ENCODE measurements at places on chromosomes 2 and 18.
A peak's percentile ranks its signal among the peaks of the same experiment; 100 is the strongest.

- DNase-seq, result no peak
Observed at GRCh38 chr2:215454519-215455246, 18.8 kb upstream of the FN1 start.

DNA sequence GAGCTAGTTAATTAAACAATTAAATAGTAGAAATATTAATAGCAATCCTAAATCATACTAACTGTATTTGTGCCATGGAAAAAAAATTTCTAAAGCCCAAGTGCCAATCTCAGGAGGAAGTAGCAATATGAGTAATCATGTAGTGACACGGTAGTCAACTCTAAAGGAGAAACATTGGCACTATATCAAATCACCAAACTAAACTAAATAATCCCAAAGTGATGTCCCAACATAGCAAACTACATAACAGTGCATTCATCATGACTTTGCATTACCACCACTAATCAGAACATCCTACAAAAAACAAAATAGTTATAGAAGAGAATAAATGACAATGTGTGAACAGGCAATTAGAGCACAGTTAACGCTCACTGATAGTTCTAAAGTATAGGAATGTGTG lies 195.1 kb downstream of the EXOC6B start:
- DNase-seq, result no peak

DNA sequence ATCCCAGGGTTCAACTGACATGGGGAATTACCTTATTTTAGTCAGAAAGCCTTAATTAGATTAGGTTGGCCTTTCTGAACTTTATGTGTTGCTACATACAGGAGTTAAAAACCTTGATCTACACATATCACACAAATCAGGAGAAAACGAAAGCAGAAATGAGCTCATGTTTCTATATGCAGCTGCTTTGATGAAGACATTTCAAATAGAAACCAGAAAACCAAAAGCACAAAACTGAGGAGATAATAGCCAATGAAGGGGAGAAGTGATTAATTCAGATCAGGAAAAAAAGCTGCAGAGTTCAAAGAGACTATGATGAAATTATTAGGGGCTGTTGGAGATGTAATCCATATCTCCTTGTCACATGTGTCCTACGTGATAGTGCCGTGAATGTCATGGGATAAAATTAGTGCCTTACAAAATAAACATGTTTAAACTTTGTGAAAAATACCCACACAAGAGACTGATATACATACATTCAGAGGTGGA lies 255.0 kb downstream of the CAMKMT start:
- no peak for DNase-seq

DNA sequence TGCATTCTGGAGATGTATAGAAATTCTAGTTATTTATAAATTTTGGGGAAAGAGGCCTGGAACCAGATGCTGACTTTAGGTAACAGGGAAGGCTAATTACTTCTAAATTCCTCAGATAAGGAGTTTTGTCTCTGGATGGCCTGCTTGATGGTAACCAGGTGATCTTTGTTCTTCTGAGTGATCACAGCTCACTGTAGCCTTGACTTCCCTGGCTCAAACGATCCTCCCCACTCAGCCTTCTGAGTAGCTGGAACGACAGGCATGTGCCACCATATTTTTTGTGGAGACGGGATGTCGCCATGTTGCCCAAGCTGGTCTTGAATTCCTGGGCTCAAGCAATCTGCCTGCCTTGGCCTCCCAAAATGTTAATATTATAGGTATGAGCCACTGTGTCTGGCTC lies 54.4 kb upstream of the MSH6 start:
- no peak for DNase-seq

DNA sequence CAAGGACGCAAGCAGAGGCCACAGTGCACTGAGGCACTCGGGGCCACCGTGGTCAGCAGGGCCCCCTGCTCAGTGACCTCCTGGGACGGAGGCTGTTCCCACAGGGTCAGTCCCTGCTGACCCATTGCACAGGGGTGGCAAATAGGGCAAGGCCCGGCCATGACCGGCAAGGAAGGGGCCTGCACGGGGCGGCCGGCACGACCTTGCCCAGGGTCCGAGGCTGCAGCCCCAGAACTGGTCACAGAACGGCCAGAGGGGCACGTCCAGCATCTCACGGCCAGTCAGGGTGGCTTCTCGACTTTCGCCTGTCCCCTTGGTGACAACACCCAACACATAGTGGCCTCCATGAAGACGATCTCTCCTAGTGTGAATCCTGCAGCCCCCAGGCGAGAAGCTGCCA lies 27.6 kb upstream of the OTOS start:
- no peak for DNase-seq

GRCh38 chr2:230809015-230809414 lies 55.7 kb upstream of the ITM2C start:
- DNase-seq, result no peak

DNA sequence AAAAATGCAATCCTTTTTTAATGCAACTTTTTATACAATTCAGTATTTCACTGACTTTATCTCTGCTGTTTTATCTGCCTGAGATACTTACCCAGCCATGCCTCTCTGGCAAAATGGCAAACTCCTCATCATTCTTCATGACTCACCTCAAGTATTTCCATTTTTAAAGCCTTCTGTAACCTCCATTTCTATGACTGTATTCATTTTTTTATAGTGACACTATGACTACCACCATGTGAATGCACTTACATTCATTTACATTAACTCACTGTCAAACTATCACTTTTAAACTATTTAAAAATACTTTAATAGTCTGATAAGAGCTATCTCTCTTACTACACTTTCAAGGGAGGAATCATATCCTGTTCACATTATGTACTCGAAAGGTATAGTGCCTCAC lies 99.4 kb upstream of the SCN7A start:
- peak; percentile 23 for DNase-seq

DNA sequence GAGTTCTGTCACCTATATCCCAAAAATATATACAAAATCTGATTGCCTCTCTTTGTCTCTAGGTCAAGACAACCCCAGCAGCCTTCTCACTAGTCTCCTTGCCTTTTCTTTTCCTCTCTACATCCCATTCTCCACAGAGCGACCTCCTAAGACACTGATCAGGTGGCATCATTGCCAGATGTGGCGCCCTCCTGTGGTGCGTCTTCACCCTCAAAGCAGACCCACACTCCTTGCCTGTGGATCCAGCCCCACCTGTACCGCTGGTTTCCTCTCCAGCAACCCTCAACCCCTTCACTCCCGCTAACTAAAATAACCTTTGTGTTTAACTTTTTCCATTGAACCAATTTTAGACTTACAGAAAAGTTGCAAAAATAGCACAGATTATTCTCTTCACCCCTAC lies 273.3 kb downstream of the GLI2 start:
- DNase-seq, result no peak

DNA sequence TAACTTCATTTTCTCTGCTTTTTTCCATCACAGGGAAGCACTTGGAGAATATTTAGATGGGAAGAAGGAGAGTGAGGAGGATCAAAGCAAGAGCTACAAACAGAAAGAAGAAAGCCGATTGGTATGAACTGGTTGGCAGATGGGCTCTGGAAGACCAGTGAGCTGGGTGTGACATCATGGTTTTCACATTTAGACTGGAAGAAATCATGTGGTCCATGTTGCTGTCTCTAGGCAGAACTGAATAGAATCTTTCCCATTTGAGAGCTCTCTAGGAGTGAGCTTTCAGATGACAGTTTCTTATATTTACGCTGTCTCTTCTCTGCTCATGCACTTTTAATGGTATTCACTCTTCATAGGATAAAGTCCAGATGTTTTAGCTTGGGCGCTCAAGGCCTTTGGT lies 12.6 kb downstream of the DRC1 start:
- DNase-seq, result no peak

DNA sequence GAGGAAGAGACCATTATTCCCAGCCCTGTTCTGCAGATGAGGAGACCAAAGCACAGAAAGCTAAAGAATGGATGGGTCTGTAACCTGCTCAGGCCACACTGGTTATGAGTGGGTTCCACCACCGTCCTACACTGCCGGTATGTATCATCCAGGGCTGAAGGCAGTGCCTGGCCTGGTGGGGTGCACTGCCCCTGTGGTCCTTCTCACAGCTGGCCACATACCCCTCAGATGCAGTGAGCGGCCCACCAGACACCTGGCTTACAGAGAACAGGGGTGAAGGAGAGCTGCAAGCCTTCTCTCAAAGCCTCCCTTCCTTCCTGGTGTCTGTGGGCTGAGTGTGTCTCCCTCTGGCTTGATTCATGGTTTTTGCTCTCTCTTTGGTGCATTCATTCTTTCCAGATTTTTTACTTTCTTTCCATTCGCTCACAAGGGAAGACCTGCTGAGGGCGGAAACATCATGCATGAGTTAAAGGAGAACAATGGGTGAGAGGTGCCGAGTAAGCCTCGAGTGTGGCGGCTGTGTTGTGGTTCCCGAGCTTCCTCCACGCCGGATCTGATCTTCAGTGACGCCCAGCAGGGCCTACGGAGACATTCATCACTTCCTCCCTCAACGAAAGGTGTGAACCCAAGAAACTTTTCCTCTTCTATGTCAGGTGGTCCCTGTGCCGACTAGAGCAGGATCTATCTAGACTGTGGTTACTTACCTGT lies 62.1 kb upstream of the REL start:
- DNase-seq, result no peak

DNA sequence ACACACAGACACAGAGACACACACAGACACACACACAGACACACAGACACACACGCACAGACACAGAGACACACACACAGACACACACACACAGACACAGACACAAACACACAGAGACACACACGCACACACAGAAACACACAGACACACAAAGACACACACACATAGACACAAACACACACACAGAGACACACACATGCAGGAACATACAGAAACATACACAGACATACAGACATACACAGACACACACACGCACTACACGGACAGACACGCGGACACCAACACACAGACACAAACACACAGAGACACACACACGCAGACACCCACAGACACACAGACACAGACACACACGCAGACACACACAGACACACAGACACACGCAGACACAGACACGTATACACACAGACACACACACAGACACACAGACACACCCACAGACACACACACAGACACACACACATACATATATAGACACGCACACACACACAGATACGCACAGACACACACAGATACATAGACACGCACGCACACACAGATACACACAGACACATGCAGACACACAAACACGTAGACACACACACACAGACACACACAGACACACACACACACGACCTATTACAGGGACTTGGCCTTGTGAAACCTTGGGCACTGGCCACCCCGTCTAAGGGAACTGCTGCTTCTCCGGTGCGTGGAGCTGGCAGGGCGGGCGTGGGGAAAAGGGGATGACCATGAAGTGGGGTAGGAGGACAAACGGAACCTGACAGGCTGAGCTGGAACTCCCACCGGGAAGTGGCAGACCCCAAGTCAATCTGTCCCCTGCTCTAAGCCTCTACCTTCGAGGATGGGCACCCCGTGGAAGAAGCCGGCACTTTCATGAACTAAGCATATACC lies 211.4 kb downstream of the TFCP2L1 start:
- DNase-seq, result no peak

- DNase-seq, result no peak
Observed at GRCh38 chr18:10234281-10234680, 220.2 kb upstream of the APCDD1 start.

DNA sequence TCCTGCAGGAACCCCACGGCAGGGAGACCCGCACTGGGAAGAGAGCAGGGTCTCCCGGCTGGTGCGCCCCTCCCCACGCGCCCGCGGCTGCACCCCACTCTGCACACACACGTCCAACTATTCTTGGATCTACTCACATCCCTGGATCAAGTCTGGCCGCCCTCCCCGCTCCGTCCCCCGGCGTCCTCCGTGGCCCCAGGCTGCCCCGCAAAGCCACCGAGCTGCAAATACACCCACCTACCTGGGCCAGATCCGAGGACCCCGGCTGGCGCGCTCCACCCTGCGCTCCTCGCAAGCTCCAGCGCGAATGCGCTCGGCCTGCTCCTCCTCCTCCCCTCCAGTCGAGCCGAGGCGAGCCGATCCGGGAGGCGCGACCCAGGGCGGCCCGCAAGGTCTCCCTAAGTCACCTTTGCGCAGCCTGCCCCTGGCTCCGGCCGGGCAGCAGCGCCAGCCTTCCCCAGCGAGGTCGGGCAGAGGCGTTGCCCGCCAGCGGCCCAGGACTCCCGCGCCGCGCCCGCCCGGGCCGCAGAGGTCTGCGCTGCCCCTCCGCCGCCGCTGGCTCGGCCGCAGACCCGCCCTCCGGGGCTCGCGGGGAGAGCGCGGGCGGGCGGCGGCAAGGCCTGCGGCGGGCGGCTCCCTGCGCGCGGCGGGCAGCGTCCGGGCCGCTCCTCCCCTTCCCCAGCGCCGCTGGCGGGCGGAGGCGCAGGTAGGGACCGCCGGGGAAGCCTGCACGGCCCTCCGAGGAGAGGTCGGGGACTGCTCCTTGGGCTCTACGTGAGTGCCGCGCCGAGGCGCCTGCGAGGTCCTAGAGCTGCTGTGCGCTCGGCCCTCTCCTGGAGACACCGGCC lies 126.0 kb downstream of the OSBPL1A start:
- peak; percentile 44 for DNase-seq

DNA sequence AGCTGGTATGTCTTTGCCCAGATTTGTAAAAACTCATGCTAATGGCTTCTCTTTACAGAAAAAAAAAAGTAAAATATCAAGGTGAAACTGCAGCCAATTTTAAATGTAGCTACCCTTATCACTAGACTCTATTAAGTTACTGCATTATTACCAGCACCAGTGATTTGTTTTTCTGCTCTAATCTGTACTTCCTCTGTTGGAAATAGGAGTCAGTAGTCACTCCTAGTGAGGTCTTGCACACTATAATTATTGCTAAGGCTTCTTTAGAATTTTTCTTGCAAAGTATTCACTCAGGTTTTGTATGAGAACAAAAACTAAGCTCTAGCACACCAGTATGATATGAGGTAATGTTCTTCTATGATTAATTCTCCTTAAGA lies 215.5 kb downstream of the XIRP2 start:
- no peak for DNase-seq

GRCh38 chr2:64972876-64973275 lies 16.3 kb upstream of the SLC1A4 start:
- DNase-seq, result no peak

GRCh38 chr2:34912084-34912483 lies 1313.0 kb upstream of the FAM98A start:
- DNase-seq, result no peak

DNA sequence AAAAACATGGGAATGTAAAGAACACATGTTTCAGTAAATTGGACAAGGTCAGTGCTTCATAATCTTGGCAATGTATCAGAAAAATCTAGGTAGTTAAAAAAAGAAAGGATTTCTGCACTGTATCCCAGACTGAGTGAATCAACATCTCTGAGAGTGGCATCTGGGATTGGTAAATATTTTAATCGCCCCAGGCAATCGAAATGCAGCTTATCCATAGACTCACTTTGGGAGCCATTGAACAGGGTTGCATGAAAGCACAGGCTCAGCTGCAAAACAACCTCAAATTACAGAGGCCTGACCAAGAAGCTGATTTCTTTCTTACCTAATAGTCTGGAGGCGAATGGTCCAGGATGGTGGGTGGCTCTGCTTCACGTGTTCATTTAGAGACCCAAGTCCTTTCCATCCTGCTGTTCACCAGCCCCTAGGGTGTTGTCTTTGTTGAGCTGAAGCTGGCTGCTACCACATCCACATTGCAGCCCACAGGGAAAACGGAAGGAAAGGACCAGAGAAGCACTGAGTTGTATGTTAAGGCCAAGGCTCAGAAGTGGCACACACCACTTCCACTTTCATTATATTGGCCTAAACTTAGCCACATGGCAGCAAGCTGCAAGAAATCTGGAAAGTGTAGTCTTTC lies 59.0 kb downstream of the MOGAT1 start:
- DNase-seq, result no peak

- no peak for DNase-seq
Observed at GRCh38 chr18:57864615-57865121, 61.6 kb upstream of the ATP8B1 start.

Data from fibroblast of skin of left biceps (primary cell).